ENCODE measurements at places on chromosomes 6 and 20.

DNA sequence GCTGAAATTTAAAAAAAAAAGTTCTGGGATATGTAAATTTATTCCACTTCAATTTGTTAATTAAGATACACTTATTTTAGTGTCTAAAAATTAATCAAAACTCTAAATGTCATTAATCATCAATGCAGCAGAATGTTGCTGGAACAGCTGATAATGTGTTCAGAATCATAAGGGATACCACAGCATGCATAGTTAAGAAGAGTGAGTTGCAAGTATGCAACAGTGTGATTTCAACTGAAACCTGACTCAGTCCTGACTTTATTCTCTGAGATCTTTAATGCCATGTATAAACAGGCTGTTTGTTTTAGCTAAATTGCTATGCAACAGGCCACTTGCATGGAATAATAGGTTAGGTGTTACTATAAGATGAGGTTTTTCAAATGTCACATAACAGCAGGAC, 1.4 kb downstream of the GRIK2 start:
- DNase-seq, result no peak

DNA sequence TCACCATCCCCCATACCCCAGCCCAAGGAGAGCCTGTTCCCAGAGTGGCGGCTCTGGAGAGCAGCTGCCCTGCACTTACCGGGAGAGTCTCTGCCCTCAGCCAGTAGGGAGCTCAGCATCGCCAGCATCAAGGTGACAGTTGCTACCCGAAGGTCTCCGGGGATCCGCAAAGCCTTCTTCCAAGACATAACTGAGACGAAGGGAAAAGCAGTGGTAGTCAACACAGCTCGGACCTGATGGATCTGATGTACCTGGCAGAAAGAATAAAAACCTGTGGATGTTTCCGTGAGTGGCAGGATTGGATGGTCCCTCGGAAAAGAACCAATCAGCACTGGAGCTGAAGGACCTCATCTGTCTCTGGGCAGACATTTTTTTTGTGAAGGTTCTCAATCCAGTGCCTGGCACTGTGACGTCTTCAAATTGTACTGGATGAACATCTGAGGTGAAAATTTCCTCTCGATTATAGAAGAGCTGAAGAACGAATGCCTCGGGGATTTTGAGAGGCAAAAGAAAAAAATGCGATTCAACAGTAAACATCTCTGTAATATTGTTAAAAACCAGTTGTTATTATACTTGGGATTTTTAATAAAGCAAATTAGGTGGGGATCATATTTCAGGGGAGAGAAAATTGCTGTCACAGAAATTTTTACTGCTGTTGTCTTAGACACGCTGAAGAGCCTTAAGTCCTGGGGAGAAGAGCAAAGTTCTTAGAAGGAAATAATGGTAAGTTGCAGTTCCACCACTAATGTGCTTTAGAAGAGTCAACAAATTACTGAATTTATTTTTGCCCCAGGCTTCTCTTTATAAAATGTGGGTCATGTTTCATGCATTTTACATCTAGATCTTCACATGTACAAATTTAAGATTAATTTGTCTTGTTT, at the start of gene HLA-DQB1:
Gene HLA-DQB1 (minus strand): TSS at position 238 of the 881 bp plus-strand sequence. CDS start 50 bp downstream, at position 188.
- DNase-seq, result peak; percentile 19

- no peak for DNase-seq
Measured at GRCh38 chr20:63980317-63980805, 571 bp upstream of the PRPF6 start.

GRCh38 chr20:59435518-59435917, 135.1 kb downstream of the EDN3 start:
- DNase-seq, result no peak

GRCh38 chr6:100726666-100727065, 154.5 kb downstream of the ASCC3 start:
- DNase-seq, result no peak

DNA sequence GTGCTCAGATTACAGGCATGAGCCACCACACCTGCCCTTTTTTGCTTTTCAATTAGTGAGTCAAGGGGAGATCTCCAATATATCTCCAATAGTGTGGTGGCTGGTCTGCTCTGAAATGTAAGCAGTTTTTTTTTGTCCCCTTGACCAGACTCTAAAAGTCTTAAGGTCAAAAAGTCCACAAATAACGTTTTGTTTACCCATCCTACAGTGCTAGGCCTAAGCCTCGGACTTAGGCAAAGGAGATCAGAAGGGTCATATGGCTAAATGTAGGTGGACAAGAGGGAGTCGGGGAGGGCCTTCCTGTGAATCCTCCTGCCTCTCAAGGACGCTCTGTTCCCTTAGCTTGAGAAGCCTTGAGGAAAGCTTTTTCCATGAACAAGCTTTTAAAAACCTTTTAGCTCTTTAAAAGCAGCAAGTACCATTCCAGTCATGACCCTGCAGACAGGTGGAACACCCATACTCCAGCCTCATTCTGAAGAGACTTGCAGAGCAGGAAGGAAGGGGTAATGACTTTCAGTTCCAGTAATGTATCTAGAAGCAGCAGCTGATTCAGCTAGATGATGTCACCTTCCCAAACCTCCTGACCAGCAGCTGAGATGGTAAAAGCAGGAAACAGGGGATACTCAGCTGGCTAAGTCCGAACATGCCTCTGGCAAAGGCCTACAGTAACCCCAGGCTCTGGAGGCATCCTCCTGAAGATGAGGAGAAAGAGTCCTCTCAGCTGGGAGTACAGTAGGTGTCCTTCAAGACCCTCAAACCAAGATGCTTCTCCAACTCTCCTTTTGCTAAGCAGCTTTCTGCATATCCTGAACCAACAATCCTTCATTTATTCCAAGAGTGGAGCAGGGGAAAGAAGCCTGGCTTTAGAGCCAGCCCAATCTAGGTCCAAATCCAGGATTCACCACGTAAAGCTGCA, 23.6 kb downstream of the BCL2L1 start:
- no peak for DNase-seq

DNA sequence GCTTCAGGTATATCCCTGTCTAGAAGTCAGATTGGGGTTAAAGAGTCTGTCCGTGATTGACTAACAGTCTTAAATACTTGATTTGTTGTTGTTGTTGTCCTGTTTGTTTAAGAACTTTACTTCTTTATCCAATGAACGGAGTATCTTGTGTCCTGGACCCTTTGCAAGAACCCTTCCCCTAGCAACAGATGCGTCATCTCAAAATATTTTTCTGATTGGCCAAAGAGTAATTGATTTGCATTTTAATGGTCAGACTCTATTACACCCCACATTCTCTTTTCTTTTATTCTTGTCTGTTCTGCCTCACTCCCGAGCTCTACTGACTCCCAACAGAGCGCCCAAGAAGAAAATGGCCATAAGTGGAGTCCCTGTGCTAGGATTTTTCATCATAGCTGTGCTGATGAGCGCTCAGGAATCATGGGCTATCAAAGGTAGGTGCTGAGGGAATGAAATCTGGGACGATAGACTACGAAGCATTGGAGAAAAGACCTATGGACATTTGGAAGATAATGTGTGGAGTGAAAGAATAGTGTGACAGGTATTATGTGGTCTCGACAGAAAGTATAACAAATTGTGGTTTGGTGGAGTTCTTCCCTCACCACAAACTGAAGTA, at the start of gene HLA-DRA:
Gene HLA-DRA (plus strand): TSS at position 286 of the 613 bp plus-strand sequence. CDS start 64 bp downstream, at position 350.
- DNase-seq, result no peak

DNA sequence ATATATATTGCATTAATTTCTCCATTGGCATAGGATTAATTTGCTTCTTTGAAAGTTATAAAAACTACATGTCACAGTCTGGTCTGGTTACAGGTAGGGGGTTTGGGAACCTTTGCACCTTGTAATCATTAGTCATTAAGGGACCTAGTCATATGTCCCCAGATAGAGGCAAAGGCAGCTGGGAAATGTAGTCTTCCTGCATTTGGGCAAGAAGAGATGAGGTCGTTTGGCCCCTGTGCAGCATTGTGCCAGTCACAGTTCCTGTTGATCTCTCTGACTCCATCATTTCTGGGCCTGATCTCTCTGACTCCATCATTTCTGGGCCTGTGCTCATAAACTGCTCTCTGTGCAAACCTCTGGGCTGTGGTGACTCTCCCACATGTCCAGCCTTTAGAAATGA, 73.2 kb downstream of the BCKDHB start:
- no peak for DNase-seq

GRCh38 chr6:88490908-88491264, 324.7 kb upstream of the CNR1 start:
- no peak for DNase-seq

DNA sequence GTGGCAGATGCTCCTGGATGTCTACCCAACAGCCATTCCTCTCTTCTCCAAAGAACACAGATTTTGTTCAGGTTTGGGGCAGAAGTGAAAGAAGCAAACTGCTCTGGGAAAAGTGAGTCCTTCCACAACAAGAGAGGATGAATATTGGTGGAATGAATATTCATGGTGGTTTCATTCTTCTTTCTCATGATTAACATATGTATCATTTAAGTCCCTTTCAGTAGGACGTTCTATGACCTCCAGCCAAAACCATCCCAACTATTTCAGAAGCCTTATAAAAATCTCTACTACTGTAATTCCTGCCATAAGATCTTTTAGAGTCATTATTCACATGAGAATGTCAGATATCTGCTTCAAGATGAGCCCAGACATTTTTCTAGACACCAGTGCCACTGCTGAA, 44.4 kb downstream of the MDN1 start:
- no peak for DNase-seq

DNA sequence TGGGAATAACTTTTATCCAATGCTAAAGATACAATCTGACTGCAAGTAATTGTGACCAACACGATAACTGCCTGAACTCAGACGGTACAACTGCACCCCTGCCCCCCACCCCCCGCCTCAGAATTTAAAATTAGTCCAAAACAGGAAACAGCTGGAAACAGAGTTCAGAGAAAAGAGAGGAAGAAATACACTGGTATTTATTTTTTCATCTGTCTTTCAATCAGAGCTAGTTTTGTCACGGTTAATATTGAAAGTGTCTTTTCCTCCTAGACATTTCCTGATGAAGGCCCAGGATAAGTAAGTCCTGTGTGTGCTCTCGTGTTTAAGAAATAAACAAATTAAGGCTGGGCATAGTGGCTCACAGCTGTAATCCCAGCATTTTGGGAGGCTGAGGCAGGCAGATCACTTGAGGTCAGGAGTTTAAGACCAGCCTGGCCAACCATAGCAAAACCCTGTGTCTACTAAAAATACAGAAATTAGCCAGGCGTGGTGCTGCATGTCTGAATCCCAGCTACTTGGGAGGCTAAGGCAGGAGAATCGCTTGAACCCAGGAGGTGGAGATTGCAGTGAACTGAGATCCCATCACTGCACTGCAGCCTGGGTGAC, 21.5 kb downstream of the ACSS1 start:
- DNase-seq, result no peak

DNA sequence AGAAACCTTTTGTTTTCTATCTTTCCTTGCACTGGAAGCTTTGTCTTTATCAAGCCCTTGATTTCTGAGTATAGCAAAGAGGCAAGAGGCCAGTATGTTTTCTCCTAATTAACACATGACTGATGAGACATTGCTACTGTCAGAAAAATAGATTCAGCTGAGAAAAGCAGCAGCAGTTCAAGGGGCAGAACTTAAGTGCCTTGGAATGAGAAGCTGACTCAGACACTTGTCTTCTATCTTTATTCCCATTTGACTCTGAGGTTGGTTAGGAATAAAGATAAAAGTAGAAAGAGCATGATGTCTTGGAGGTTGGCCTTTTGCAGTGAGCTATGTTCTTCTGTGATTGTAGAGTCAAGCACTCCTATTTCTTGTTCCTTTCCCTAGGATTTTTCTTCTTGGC, 79.1 kb upstream of the MAN1A1 start:
- DNase-seq, result no peak

- DNase-seq, result peak; percentile 51
Measured at GRCh38 chr6:5302220-5302946, 41.1 kb downstream of the FARS2 start.

GRCh38 chr20:57210054-57210910, 56.2 kb downstream of the BMP7 start:
- no peak for DNase-seq

DNA sequence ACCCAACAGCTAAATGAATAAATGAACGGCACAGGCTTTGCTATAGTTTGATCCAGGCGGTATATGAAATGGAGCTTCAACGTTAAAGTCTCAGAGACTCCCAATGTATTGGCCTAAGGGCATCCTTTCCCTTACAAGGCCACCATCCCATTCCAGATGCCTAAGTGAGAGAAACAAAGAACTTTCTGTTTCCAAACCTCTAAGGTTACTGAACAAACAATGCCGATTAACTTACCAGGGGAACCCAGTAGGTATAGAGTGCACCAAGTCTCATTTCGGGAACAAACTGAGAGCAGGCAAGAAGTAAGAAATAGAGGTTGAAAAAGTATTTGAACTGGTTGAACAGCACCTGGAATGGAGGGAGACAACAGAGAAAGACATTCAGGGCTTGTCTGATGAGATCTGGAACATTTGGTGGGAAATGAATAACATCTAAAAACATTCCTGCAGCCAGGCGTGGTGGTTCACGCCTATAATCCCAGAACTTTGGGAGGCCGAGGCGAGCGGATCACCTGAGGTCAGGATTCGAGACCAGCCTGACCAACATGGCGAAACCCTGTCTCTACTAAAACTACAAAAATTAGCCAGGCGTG, 42.5 kb downstream of the ATP9A start:
- DNase-seq, result no peak

DNA sequence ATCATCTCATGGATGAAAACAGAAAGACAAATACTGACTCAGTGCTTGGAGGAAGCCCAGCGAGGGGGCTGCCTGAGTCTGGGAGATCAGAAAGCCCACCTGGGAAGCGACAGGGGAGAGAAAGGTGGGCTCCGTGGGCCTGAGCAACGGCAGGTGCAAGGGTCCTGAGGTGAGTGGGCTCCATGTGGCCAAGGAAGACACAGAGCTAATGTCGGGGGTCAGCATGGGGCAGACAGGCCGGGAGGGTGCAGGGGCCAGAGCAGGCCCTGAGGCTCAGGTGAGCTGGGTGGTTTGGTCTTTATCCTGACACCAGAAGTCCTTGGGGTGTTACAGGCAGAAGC, 18.8 kb downstream of the APCDD1L start:
- no peak for DNase-seq

- DNase-seq, result no peak
Measured at GRCh38 chr20:39107741-39108140, 145.6 kb downstream of the DHX35 start.
